ENCODE measurements at places on chromosomes 6 and 20. TPM values are rescaled to one million over a fixed set of nuclear protein-coding genes. Genes with fewer than 3 reads are reported as not detected.

GRCh38 chr20:40813708-40814630 lies 124.9 kb upstream of the MAFB start:
- ATAC-seq = no peak

Gene BPI
- 0.27 TPM for total RNA-seq

- ATAC-seq = no peak
These were observed 24.6 kb upstream of the ASF1A start for GRCh38 chr6:118869350-118869749.

Gene TUBB2A
- 74.6 TPM for total RNA-seq

Gene CLPSL2
- total RNA-seq = not detected

DNA sequence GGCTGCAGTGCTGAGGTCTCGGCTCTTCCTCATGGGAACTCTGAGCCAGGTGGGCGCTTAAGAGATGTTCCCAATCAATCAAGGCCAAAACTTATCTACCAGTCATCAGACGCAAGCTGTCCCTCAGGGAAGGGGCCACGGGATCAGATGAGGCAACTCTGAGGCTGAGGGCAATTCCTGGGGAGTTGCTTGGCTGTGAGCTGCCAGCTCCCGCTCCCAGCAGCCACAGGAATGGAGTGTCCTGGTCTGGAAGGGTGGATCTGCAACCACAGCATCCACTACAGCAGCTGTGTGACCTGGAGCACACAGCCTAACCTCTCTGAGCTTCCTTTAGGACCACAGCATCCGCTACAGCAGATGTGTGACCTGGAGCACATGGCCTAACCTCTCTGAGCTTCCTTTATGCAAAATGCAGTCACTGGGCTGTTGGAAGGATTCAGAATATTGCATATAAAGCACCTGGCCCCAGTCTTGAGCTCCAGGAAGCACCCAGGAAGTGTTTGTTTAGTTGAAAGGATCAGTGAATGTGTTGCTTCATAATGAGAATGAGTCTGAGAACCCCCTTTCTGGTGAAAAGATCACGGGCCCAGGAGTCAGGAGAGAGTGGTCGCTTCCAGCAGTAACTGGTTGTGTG lies 60.9 kb downstream of the TFAP2C start:
- no peak for ATAC-seq

Measured in gastroesophageal sphincter (tissue), 4 donors.